ENCODE measurements at places on chromosomes 4 and X. TPM values are rescaled to one million over a fixed set of nuclear protein-coding genes. Genes with fewer than 3 reads are reported as not detected.
A peak's percentile ranks its signal among the peaks of the same experiment; 100 is the strongest.

DNA sequence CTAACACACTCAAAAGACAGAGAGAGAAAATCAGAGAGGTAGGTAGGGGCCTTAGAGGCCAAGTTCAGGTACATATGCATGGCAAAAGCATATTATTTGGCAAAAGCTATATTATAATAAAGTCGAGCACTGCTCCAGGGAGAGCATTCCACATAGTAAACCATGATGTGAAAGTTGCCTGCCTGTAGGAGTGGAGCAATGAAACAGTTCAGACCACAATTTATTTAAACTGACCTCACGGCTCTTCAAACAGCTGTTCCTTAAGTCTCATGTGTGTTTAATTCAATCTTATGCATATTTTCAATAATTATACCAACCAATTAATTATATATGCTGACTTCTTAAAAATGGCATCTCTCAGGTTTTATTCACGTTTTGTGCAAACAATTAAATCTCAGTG is 3.3 kb downstream of the RFC1 start:
- no peak for DNase-seq

The NPNT gene
- not detected for total RNA-seq

The KLB gene
- total RNA-seq = not detected

GRCh38 chr4:55318175-55319129 is 27.6 kb upstream of the SRD5A3 start:
- DNase-seq = no peak

DNA sequence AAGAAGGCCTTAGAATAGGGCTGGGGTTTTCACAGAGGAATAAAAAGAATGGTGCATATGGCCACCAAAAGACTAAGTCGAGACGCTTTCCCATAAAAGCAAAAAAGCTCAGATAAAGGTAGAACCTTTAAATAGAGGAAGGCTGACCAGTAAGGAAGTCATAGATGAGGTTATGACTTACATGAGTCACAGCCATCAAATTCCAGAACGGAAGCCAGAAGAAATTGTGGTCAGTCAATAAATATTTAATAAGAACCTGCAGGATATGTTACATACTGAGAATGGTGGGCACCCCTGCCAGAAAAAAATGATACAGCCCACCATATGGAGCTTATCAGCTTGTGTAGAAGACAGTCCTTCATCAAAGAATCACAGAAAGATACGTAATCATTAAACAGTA is 120.1 kb downstream of the MANBA start:
- no peak for DNase-seq

The C4orf36 gene
- total RNA-seq = 3.5 TPM

DNA sequence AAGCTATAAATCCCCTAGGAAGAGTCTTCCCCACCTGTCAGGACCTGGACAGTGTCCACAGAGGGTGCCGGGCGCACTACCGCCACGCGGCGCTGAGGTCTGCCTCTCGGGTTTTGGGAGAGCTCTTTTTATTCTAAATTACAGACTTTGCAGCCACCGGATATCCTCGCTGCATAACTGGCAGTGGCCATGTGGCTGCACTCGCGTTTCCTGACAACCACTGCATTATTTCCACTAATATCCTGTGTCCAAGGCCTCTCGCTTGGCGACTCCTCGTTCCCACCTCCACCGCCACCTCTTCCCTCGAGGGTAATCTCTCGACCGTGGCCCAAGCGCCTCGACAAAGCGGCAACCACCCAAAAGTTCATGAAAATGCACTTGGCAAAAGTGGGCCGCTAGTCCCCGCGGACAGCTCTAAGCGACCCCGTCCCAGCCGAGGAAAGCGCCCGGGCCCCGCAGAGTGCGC is 512 bp upstream of the TMEM131L start:
- peak; percentile 51 for DNase-seq

DNA sequence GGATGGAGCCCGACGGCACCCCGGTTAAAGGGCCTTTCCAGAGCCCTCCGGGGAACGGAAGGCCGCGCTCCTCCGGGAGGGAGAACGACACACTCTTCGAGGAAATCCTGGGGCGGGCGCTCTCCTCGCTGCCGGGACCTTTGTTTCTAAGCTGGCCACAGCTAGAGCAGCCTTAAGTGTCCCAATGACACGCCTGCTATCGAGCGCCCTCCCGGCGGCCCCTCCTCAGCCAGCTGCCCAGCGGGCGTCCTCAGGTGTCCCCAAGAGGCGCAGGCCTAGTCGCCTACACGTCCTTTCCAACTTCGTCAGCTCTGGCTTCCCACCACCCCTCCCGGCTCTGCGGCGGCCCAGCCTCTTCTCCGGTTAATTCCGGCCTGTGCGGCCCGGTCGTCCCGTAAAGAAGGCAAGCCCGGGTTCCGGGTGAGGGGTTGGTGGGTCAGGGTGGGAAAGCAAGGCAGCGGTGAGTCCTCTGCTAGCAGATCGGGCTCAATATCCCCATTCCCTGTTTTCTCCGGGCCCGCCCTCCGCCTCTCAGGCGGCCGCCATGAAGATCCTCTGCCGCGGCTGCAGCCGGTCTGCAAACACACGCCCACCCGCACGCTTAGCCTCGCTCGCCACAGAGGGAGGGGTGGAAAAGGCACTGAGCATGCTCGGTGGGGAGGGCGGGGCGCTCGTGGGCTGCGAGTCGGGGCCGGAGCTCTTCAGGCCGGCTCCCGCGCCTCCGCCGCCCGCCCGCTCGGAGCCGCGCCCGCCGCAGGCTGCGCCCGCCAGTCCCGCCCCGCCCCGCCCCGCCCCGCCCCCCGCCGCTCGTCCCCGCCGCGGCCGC is at the start of gene RAP1GDS1:
Gene RAP1GDS1 (plus strand): TSS at position 806 of the 826 bp plus-strand sequence. CDS start 182 bp downstream, outside the sequence.
- peak; percentile 95 for DNase-seq

The GPR119 gene
- not detected for total RNA-seq

DNA sequence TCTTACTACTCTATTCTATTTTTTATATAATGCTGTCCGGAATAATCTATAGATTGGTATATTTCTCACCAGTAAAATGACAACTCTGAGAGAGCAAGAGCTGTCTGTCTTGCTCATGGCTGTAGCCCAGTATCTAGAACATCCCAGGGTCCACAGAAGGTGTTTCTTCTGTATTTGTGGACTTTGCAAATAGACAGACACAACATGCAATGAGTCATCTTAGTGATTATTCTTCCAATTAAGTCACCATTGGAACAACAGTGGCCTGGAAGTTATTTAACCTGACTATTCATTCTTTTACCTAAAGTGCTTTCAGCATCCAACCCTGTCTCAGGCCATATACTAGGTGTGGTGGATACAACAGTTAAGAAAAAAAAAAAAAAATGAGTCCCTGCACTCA is 179.5 kb downstream of the PPARGC1A start:
- DNase-seq = no peak

- DNase-seq = no peak
Observed at GRCh38 chr4:174752026-174752425, 77.0 kb downstream of the GLRA3 start.

The NR3C2 gene
- total RNA-seq = 0.21 TPM

DNA sequence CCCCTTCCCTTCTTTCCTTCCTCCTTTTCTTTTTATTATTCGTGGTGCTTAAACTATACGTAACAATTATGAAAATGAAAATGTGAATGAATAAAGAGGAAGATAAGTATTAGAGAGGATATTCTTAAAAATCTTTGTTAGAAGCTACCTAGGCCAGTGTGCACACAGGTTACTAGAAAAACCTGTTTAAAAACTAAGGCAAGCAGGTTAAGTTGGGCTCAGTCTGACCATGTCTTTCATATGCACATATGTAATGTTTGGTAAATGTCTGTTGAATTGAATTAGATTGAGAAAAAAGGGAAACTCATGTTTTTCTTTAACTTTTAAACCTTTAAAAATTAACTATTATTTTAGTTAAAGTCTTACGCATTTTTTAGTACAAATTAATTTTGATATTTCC is 7.8 kb downstream of the SHROOM3 start:
- DNase-seq = no peak

DNA sequence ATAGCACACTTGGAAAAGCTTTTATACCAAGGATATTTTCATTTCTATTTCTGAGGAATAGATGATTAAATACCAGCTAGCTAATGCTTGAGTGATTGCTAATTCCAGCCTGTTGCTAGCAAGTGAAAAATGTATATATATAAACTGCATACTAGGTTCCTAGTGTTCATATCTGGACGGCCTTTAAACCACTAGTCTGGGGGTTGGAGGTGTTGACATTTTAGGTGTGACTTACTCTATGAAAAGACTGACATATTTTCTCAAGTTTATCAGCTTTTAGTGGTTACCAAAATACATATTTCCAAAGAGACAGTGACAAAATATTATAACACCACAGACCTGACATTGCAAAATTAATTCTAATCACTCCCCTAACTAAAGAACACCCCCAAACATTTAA is 44.7 kb downstream of the MTMR8 start:
- DNase-seq = no peak

Measured in MCF 10A (cell line).